Activated T-cell treated with anti-CD3 and anti-CD28 coated beads, Interleukin-2, amount 50 U/mL, for 48 hours (primary cell): ENCODE measurements at places on chromosomes 13 and 19.
A peak's percentile ranks its signal among the peaks of the same experiment; 100 is the strongest.

DNA sequence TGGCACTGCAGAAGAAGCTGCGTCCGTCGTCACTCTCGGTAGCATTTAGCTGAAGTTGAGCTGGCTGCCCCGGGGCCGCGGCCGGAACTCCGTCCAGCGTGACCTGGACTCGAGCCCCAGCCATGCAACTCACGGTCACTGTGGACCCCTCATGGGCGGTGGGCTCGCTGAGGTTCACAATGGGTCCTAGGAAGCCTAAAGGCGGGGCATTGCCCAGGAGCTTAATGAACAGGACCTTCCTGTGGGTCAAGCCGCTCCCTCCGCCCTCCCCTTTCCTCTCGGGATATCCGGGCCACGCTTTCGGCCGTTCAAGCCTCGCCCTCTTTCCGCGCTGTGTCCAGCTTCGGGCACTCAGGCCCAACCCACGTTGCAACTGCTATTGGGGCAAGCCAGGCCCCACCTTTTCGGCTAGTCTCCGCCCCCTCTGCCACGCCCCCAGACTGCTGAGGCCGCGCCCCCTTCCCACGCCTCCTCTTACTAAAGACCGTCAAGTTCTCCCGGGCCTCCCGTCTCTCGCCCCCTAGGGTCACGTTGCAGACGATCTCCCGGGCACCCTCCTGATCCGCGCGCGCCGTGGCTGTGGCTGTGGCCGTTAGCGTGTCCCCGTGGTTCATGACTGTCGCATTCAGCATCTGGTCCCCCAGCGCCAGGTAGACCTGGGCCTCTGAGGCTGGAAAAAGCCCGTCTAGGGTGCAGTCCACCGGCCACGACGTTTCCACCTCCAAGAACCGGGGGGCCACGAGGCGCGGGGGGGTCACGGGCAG, 1.4 kb upstream of the RAVER1 start:
- DNase-seq, result peak; percentile 86

- no peak for DNase-seq
These were observed 132.7 kb downstream of the UGGT2 start for GRCh38 chr13:95920485-95920884.

DNA sequence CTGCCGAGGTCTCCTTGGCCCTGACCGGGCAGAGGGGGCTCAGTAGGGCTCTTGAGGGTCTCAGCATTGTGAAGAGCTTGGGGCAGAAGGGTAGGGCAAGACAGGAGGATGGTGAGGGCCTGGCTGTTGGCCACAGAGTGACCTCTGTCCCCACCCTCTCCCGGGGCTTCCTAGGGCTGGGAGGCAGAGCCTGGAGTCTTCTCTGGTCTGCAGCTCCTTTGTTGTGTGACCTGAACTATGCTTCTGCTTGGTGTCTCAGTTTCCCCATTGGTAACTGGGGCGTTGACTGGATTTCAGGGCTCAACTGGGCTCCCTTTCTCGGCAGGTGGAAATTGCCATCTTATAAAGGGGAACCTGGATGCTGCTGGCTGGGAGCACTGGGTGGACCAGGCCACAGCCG, 30.1 kb upstream of the PEPD start:
- no peak for DNase-seq

GRCh38 chr13:21310220-21310619, 133.8 kb downstream of the MRPL57 start:
- DNase-seq, result no peak

GRCh38 chr13:21435687-21436151, 23.4 kb downstream of the ZDHHC20 start:
- DNase-seq, result peak; percentile 53

- DNase-seq, result peak; percentile 24
These were observed 7.0 kb downstream of the HIF3A start for GRCh38 chr19:46303691-46304397.

GRCh38 chr13:75661443-75661842, 25.3 kb downstream of the LMO7 start:
- DNase-seq, result no peak

DNA sequence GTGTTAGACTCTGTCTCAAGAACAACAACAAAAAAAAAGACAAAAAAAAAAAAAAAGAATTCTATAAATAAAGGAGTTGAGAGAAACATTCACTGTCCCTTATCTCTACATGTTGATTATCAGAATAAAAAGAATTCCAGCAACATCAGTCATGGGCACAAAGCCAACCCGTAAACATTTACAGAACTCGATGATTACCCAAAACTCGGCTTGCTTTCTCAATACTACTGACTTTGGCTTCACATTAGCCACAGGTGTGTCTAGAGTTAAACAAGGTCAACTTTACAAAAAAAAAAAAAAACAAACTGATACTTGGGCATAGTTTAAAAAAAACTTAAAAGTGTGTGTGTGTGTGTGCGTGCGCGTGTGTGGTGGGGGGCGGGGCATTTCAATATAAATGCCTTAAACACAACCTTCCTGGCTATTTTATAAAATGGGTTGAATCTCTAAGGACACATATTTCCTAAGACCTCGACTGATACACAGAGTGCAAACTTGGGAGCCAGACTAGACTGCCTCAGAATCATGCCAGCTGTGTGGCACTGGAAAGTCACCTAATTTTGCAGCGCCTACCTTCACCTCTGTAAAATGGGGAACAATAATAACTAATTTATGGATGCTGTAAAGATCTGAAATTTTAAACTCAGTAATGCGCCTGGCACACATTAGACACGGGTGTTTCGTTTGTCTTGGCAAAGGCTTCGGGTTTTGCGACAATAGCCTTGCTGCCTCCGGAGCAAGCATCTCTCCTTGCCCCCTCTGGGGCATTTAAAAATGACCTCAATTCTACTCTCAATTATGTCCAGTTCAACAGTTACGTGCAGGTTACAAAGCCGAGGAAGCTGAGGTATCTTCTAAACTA, 922 bp downstream of the EBPL start:
- peak; percentile 32 for DNase-seq
